ENCODE measurements at places on chromosomes 3 and 15.

DNA sequence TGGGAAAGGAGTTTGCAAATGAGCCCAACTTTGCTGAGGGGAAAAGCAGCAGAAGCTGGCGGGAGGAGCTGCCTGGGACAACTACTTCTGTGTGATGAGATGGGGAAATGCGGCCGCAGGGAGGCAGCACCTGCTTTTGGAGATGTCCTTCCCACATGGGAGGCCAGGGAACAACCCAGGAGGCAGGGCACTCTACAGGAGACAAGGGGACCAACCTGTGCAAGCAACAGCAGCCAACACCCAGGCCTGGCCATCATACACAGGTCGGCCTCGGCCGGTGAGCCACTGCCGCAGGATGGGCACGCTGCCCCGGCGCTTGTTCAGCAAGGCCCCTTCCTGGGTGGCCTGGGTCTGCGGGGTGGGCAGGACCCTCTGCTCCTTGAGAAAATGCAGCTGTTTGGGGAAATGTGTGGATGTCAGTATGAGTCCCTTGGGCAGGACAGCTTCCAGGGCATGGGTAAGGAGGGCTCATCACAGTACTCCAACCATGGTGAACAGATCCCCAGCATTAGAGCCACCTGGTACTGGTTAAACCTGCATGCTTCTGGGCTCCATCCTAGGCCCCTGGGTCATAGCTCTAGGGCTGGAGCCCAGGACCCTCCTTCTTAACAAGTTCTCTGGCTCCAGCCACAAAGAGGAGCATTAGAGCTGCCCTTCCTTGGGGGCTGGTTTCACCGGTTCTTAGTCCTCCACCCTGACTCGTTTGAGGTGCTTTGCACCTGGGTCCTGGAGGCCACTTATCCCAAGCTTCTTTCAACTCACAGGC is 11.6 kb downstream of the EPB42 start:
- DNase-seq: no peak

DNA sequence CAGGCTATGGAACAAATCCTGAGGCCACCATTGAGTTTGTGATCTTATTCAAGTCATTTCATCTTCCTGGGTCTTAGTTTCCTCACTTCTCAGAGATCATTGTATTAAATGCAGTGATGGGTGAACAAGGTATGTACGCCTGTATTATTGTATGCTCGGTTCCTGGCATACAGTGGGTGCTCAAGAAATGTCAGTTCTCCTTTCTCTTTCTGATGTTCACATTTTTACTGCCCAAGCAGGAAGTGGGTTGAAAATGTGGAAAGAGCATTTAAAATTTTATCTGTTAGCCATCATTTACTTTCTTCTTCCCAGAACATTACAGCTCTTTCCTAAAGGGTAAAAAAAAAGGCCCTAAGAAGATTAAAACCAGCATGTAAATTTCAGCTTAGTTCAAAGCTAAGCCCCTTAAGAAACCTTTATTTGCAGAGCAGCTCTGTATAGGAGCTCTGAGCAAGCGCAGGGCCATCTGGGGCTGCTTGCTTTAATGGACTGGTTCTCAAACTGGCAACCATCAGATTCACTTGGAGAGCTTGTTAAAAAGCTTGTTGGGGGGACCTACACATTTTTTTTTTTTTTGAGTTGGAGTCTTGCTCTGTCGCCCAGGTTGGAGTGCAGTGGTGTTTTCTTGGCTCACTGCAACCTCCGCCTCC is 179.4 kb downstream of the CHST2 start:
- no peak for DNase-seq

GRCh38 chr15:41695750-41696436 is 35.7 kb downstream of the MGA start:
- peak; percentile 9 for DNase-seq

- DNase-seq: peak; percentile 28
Measured at GRCh38 chr3:60388731-60389130, 862.5 kb downstream of the FHIT start.

DNA sequence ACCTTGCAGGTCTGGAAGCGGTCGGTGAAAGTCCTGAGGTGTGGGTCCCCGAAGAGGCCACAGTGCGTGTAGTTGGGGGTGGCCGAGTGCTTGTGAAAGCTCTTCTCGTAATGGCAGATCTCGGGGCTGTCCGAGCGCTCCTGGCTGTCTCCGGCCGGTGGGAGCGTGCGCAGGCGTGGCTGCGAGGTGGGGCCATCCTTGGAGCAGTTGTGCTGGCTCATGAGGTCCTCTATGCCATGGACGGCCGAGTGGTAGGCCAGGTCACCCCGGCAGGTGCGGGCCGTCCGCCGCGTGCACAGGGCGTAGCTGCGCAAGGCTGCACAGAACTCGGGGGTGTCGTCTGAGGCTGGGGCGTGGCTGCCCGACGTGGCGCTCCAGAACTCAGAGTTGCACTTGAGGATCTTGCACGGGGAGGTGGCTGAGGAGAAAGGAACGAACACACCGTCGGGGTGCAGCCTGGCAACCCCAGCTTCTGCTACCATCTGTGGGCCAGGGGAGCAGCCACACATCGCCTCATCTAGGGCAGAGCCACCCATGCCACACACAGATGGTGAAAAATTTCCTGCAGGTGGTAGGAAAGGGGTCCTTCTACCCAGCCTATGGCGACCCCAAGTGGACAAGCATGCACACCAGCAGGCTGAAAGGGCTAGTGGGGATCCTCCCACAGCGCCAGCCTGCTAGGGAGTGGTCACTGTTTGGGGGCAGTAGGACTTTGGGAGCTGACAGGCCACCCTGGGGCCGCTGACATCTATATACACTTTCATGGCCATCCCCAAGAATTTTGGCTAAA is 36.7 kb downstream of the RGMA start:
- DNase-seq: peak; percentile 39

DNA sequence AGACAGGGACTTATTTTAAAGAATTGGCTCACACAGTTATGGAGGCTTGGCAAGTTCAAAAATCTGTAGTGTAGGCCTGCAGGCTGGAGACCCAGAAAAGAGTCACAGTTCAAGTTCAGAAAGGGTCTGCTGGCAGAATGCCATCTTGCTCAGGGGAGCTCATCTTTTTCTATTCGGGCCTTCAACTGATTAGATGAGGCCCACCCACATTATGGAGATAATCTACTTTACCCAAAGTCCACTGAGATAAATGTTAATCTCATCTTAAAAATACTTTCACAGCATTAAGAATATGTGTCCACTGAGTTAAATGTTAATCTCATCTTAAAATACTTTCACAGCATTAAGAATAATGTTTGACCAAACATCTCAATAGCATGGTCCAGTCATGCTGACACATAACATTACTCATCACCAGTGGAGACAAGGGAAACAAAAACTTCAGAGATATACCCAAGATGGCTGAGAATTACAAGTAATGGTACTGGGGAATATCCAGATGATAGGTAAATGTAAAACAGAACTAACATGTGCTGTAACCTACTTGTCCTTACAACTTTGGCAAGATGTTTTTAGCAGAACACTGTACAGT is 74.3 kb upstream of the STAC start:
- DNase-seq: no peak

GRCh38 chr3:60364475-60364874 is 886.8 kb downstream of the FHIT start:
- DNase-seq: no peak

GRCh38 chr3:184642631-184643285 is 69.1 kb downstream of the MAGEF1 start:
- peak; percentile 97 for DNase-seq

DNA sequence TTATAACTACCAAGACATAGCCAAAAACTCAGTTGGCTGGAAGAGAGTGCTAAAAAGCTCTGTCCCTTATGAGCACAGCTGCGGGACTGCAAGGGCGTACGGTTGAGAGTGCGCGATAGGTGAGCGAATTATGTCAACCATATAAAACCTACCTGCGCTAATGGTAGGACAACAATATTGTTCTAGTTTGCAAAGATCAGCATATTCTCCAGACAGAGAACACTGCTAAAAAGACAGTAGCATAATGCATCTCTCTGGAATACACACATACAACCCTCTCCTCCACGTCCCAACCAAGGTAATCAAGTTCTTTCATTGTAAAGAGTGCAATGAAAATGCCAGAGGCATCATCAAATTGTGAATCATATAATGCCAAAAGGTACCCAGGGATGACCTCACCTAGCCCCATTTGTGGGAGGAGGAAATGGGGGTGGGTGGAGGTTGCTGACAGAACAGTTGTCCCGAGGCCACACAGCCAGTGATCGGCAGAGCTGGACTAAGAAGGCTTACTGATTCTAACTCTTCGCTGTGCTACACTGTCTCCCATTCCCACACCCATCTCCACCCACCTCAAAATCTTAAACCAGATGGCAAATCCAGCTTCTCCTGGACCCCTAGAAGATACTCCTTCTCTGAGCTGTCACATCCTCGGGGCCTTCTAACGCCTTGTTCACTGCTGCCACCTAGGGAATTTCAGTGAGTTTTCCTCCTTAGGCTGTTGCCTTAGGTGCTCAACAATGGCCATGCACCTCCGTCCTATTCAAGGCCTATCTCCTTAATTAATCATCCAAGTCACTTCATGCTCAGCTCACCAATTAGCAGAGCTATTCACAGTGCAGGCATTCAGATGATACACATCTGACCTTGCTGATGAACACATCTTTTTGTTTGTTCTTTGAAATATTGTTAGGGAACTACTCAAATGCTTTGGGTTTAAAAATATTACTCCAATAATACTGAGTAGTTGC is 60.7 kb downstream of the RPL22L1 start:
- peak; percentile 94 for DNase-seq

DNA sequence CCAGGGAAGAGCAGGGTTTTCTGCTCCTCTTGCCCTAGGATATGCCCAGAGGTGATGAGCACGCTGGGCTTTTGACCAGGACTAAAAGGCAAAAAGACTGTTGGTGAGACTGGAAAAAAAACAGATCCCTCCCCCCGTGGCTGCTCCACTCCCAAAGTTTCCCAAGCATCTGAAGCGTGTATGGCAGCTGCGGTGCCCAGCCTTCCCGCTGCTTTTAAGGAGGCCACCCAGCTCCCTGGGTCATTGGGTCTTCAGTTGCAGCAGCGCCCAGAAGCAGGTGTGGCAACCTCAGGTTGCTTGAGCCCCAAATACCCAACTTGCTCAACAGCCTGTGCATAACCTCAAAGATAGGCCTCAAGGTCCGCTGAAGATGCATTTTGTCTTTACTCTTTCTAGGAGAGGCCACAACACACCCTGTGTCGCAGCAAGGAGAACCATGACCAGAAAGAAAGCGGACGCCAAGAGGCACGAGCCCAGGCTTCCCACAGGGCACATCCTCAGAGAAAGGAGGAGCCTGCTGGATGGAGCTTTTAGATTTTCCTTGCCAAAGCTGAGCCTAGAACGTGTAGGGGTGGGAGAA is 2.0 kb downstream of the SRGAP3 start:
- DNase-seq: peak; percentile 72

DNA sequence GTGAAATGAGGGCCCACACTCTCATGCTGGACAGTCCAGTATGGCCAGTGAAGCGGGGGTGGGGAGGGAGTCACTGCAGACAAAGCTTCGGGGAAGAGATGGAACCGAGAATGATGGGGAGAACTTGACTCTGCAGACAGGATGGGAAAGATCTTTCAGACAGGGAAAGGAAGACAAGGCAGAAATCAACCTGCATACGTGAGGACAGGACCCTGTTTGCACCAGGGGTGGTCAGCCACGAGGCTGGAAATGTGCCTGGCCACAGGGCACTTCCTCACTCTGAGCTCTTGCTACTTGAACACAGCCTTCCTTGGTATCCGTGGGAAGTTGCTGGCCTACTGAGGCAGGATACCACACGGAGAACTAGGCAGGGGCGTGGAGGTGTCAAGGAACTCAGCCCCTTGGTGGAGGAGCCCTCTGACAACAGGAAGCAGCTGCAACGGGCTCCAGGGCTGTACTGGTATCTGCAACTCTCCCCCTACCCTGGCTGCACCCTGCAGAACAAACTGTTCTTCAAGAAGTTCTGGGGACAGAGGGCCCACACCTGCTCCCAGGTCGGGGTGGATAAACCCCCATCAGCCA is 9.3 kb upstream of the SRP14 start:
- DNase-seq: no peak

DNA sequence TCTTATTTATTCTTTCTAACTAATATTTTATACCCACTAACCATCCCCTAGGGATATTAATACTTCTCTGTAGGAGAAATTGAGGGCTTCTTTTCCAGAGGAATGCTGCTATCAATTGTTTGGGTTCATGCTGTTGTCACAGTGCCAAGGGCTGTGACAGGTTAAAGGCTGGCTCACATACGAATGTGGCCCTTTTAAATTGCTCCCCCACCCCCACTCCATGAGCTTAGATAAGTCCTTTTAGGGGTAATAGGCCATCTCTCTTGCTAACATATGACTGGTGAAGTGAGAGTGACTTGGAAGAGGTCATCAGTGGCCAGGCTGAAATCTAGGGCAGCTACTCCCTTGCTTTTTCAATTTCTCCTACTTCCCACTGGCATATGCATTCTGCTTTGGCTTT is 121.9 kb upstream of the DPH6 start:
- peak; percentile 36 for DNase-seq

GRCh38 chr3:123319760-123320159 is 118.0 kb downstream of the SEC22A start:
- DNase-seq: no peak

DNA sequence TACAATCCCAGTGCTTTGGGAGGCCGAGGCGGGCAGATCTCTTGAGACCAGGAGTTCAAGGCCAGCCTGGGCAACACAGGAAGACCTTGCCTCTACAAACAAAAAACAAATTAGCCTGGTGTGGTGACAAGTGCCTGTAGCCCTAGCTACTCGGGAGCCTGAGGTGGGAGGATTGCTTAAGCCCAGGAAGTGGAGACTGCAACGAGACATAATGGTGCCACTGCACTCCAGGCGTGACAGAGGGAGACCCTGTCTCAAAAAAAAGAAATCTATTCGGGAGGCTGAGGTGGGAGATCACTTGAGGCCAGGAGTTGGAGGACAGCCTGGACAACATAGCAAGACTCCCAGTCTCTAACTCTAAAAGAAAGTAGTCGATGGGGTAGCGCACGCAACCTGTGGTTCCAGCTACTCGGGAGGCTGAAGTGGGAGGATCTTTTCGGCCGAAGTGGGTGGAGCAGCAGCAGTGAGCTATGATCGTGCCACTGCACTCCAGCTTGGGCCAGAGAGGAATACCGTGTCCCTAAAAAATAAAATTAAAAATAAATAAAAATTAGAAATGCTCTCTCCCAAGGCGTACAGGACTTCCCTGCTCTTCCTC is 775 bp downstream of the C3orf33 start:
- peak; percentile 47 for DNase-seq

DNA sequence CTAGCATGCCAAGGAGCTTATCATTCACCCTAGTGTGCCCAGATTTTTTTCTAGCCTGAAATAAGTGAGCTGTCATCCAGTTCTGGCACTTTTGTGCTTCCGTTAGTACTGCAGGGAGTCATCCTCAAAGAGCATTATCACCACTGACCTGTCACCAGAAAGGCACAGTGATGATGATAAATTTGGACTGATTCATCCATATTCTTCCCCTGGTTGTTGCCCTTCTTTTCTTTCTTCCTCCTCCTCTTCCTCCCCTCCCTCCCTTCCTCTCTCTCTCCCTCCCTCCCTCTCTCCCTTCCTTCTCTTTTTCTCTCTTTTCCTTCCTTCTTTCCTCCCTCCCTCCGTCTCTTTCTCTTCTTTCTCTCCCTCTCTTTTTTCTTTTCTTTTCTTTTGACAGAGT is 21.3 kb downstream of the SLC35G2 start:
- no peak for DNase-seq

- DNase-seq: peak; percentile 31
Measured at GRCh38 chr3:177944228-177944661, 592.0 kb upstream of the KCNMB2 start.

Data from NCI-H69 (cell line).